Pancreas (tissue), 10 donors: ENCODE measurements at places on chromosomes 3 and 15. TPM values are rescaled to one million over a fixed set of nuclear protein-coding genes. Genes with fewer than 3 reads are reported as not detected.

- DNase-seq: no peak
Measured at GRCh38 chr15:60585743-60586708, 107.1 kb upstream of the ICE2 start.

DNA sequence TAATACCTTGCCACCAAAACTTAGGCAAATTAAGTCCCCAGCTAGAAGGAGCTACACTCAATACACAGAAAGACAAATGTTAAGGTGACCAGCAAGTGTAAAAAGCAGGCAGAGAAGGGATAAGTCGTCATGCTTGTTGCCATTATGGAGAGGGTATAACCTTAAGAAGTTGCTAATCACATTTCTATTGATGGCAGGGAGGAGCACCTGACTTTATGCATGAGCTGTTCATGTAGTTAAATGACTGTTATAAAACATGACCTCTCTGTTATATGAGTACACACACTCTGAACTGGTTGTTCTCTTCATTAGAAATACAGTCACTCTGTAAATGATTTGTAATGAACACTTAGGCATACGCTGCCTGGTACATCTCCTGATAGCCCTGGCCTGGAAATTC, 6.6 kb upstream of the CCNL1 start:
- DNase-seq: no peak

- DNase-seq: no peak
Measured at GRCh38 chr3:63980830-63981498, 42.3 kb downstream of the PSMD6 start.

GRCh38 chr3:157566596-157566995, 63.4 kb upstream of the VEPH1 start:
- DNase-seq: no peak

DNA sequence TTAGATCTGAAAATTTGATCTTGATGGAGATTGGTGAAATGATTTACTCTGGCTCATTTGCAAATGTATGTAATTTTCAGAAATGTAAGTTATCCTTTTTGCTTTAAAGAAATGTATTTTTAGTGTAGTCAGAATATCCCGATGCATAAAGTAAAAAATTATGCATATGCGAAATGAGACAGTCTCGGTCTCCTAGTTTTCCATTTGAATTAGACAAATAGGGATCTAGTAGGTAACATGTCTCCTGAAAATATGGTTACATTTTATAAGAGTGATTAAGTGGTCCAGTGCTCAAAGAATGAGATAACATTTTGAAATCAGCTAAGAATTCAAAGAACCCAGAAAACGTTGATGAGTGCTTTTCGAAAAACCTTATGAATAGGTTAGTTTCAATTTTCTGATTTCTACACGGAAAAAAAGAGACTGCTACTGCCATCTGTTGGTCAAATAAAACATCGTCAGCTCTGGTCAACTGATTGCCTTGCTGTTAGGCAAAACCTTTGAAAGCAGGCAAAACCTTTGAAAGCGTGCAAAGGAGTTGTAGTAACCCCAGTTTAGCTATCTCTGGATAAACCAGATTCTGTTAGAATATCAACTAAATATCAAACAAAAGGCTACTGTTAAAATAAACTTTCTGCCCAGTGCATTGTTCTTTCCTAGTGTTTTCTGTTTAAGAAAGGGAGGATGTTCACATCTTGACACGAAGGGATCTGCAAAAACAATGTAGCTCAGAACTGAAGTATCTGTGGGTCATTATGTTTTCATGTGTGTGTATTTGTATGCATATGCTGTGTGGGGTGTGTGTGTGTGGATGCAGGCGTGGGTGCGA, 59.3 kb upstream of the CHMP2B start:
- DNase-seq: peak; percentile 42

GRCh38 chr15:41486286-41486685, 7.4 kb upstream of the ITPKA start:
- no peak for DNase-seq

Gene SMCO1
- total RNA-seq: not detected

DNA sequence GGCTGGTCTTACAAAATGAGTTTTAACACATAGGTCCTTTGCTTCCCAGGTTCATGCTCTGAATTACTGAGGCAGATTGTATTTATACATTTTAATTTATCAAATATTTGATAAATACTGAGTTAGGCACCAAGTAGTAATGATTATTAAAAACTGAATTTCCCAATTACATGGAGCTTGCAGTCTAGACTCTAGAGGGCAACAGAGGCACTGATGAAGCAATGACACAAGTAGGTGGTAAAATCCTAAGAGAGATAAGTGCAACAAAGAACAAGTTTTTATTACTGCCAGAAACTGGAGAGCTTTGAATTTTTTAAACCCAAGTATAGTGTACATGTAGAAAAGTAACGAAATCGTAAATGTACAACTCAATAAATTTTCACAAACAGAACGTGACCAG, 406.2 kb upstream of the RARB start:
- no peak for DNase-seq

Gene TSPAN3
- 150 TPM for total RNA-seq

GRCh38 chr15:64883997-64884511, 27.6 kb upstream of the ANKDD1A start:
- peak; percentile 47 for DNase-seq

DNA sequence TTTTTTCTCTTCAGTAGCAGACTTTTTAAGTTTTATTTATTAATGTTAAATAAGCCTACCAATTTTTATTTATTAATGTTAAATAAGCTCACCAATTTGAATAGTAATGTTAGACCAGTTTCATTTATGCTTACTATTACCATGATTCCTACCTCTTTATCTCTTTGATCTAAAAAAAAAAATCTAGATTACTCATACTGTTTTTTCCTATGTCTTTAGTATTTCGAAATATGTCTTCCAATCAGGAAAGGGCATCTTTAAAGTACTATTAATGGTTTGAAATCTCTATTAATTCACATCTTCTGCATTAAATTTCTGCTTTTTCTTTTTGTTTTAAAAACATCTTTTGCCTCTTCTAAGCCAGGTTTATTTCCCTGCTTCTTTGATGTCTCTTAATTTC, 27.5 kb upstream of the MAPKBP1 start:
- no peak for DNase-seq

Gene TWF2
- 11.6 TPM for total RNA-seq

Gene NDUFB5
- total RNA-seq: 46.4 TPM

- no peak for DNase-seq
Measured at GRCh38 chr3:16136055-16136454, 38.4 kb upstream of the GALNT15 start.

DNA sequence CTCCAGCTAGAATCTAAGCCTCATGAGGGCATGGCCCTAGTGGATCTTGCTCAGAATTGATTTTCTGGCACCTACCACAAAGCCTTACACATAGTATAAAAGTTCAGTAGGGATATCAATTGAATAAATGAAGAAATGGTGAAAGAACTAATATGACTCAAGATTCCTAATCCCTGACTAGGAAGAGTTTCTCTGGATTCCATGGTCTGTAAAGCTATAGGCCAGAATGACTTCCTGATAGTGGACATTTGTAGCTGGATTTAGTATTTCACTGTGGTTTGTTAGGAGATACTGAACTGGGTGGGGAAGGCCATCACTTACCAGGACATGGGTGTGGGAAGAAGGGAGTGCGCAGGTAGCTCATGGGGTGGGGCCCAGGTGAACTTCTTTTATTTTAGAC, 168.9 kb downstream of the RAP2B start:
- no peak for DNase-seq

GRCh38 chr3:37904601-37905000, 42.9 kb downstream of the CTDSPL start:
- no peak for DNase-seq

- no peak for DNase-seq
Measured at GRCh38 chr3:30551927-30552326, 54.5 kb upstream of the TGFBR2 start.

DNA sequence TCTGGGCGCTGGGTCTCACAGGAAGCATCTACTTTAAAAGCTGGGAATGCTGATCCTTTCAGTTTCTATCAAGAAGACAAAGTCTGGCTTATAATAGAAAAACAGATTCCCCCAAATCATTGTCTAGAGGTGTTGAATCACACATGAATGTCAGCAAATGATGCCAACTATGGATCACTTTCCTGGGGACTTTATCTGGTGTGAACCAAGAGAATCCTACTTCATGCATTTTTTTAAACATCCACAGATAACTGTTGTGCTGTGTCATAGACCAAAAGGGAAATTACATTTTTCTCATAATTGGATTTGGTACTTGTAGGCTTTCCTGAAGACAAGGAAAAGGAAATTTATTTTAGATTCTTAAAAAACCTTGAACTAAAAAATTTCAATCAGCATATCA, 132.7 kb downstream of the CD47 start:
- DNase-seq: no peak

Gene CLASP2
- 33.5 TPM for total RNA-seq

Gene C3orf70
- 0.90 TPM for total RNA-seq

DNA sequence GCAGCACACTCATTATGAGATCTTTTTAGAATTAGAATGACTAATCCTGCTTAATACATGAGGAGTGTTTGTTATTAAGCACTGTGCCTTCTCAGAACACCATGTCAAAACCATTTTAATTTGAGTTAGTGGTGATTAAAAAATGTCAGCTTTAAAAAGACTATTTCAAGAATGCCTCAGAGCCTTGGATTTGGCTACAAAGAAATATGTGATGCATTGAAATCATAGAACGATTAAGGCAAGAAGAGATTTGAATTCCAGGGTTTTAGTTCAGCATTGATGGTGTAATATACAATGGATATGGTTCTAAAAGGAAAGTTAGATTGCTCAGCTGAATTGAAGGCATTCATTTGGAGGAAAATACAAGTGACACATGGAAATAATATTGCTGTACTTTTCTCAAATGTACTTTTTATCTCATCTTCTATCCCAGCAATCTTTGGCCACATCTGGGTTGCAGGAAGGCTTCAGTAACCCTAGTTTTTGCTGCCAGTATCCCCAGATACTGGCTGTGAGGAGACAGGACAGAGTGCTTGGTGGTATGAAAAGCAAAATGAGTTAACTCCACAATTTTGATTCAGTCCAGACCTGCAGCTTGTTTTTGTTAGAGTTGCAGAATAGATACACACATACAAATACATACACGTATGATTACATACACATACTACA, 303.8 kb downstream of the CLSTN2 start:
- no peak for DNase-seq

DNA sequence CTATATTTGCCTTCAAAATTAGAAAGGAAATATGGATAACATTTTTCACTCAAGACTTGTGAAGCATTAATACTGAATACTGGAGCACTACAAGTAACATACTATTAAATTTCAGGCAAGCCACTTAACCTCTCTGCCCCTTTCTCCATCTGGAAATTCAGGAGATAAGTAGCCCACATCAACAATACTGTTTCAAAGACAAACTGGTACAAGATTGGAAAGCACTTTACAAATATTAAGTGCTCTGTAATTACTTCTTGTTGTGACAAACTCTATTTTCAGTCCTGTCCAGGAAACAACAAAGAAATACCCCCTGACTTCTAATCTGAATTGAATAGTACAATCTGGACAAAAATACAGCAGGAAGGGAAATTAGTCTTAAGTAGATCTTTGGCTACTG, 49.3 kb downstream of the TMEM212 start:
- DNase-seq: no peak

- peak; percentile 64 for DNase-seq
Measured at GRCh38 chr3:156681002-156681401, 6.6 kb downstream of the TIPARP start.

- peak; percentile 46 for DNase-seq
Measured at GRCh38 chr15:38226608-38227266, 25.9 kb upstream of the SPRED1 start.

- DNase-seq: no peak
Measured at GRCh38 chr3:156536524-156537316, 18.2 kb downstream of the SSR3 start.

DNA sequence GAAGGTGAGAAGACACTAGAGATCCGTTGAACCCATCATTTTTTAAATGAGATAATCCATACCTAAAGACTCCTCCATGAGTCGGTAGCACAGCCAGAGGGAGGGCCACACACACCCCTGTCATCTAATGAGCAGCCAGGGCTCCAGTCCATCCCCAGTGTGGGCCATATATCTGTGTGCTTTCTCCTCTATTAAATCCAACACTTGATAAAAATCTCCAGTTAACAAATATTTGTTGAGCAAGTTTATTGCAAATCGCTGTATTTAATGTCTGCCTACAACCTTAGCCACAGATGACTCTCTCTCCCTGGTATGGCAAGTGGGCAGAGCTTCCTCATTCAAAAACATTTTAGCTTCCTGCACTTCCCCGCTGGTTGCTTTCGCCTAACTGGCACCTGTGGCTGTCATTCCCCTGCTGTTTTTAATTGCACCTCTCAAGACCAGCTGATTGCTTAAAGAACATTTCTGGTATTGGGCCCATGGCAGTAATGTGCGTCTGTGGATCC, 82.8 kb downstream of the SMAD3 start:
- DNase-seq: no peak

DNA sequence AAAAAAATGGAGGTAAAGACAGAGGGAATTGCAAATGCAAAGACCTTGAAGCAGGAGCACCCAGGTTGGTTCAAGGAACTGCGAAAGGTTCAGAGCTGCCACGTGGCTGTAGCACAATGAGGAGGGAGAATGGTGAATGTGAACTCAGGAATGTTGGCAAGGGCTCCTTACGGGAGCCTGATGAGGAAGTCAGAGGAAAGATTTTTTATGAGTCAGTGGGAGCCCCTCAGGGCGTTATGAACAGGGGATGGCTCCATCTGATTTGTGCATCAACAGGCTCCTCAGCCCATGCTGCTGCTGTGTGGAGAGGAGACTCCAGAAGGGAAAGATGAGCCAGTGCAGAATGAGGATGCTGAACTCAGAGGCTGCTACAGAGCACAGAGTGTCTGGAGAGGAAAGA, 194.4 kb downstream of the ARRDC4 start:
- DNase-seq: no peak

Gene ROBO2
- 0.69 TPM for total RNA-seq

GRCh38 chr3:190847436-190847835, 15.1 kb downstream of the GMNC start:
- DNase-seq: no peak

- peak; percentile 43 for DNase-seq
Measured at GRCh38 chr3:72523429-72524151, 324.7 kb downstream of the SHQ1 start.

- DNase-seq: no peak
Measured at GRCh38 chr3:18420555-18420954, 4.6 kb downstream of the SATB1 start.

DNA sequence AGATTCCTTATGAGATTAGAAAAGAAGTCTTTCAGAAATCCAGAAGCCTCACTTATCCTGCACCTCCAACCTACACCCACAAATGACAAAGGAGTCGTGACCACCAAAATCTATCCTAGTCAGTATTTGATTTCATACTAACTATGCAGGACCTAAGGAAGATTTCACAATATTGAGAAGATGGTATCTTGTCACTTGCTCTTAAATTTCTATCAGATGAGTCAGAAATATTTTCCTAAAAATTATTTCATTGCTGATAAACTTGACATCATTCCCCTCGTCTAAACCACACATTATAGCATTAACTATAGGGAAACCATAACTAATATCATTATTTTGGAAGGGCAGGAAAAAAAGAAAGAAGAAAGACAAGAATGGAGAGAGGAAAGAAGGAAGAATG, 138.0 kb upstream of the THBS1 start:
- DNase-seq: no peak

GRCh38 chr3:56467801-56468183, 475 bp downstream of the ERC2 start:
- DNase-seq: peak; percentile 64

- DNase-seq: peak; percentile 81
Measured at GRCh38 chr3:122183893-122184590, 574 bp downstream of the CASR start.

Gene MAP1A
- 0.60 TPM for total RNA-seq
